ENCODE measurements at places on chromosomes 6 and 20.

DNA sequence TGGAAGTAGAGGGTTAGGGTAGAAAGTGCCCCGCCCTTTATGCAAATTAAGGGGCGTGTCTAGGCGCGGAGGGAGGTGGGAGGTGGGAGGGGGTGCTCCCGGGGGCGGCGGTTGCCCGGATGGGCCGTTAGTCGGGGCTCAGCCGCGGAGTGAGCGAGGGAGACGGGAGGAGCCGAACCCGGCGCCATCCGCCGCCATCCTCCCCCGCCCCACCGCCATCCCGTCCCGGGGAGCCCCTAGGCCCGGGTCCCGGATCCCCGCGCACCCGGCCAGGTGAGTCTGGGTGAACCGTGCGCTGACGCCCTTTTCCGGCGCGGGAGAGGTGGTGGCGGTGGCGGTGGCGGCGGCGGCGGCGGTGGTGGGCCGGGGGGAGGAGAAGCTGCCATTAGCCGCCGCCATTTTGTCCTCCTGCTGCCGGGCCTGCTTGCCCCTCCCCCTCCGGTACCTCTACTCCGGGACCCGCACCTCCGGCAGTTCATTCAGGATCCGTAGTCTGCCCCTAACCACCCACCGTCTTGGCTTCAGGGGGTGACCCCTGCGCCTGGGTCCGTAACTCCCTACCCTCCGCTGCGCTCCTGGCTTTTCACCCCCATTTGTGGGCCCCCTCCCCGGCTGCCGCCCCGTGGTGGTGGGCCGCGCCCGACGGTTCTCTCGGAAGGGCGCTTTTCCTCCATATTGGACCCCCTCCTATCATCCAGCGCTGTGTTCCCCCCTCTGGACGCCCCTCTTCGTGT is at the start of gene PRRC2A:
Gene PRRC2A, plus strand, starts transcription at position 130 of the 734 bp plus-strand sequence. CDS start 2,075 bp downstream, outside the sequence.
- DNase-seq, result peak; percentile 51

- no peak for DNase-seq
Observed at GRCh38 chr6:5726976-5727718, 279.6 kb downstream of the NRN1 start.

- DNase-seq, result no peak
Observed at GRCh38 chr6:106886081-106886843, 88.3 kb downstream of the CD24 start.

DNA sequence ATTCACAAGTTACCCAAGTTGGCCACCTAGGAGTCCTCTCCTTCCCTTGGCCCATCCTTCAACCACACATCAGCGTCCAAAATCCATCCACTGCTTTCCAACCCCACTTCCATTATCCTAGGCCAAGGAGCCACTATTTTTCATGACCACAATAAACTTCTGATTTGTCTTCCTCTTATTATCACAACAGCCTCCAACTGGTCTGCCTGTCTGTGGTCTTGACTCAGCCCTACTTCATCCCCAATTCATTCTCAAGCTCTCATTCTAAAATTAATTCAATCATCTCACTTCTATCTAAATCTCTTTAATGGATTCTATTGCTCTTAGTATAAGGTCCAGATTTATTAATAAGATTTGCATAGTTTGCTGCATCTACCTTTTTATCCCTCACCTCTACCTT is 189.0 kb upstream of the PRDM1 start:
- no peak for DNase-seq

GRCh38 chr6:43368259-43369160 is 937 bp downstream of the ZNF318 start:
- no peak for DNase-seq

DNA sequence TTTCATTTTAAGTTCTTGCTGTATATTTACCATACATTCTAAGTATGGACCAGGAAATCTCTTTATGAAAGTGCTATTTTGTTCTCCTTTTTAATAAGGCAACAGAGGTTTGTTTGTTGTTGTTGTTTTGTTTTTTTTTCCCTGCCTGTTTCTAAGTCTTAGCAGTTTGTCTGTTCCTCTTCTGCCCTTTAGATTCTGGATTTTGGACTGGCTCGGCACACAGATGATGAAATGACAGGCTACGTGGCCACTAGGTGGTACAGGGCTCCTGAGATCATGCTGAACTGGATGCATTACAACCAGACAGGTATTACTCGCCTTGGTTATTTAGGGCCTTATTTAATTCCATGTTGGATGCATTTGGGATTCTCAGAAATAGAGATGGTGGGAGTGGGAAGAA is 48.0 kb downstream of the MAPK14 start:
- DNase-seq, result no peak

- DNase-seq, result no peak
Observed at GRCh38 chr6:105669232-105669631, 266.4 kb upstream of the PREP start.

DNA sequence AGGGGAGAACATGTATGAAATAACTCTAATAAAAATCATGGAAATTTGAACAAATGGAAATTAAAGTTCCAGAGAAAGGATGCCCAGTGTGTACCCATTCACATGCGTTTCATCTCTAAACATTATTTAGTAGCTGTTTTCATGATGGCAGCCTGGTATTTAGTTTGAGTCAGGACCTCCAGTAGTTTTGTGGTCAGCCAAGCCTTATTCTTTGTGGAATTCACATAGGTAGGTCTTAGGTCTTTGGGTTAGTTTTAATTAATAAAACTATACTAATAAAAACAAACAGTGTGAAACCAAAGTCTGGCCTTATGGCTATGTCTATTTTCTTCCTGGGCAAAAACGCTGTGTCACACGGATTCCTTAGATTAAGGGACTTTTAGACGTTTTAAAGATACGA is 137.8 kb downstream of the FOXC1 start:
- no peak for DNase-seq

DNA sequence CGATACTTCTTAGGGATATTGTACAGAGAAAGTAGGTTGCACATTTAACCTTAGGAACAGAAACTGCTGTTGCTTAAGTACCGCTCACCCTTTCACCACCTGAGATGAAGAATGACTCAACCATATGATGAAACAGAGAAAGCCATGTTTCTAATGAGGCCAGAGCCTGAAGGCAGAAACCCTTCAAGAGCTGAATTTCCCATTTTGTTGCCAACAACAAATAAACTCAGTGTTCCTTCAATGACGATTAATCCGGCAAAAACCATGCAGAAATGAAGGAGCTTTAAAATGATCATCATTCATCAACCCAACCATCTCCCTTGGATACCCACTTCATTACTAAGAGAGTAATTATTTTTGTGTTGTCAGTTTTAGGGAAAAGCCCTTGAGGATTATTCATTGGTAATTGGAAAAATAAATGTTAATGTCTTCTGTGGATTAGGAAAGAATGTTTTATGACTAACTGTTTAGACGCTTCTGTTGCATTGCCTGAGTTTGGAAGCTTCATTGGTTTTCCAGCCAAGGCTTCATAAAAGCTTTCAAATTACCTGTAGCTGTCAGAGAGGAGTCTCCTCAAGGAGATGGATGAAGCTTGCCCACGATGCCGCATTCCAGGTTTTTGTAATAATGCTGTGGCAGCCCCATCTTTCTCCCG is 112.1 kb upstream of the IYD start:
- no peak for DNase-seq

- DNase-seq, result no peak
Observed at GRCh38 chr6:47207261-47207660, 102.4 kb downstream of the TNFRSF21 start.

- DNase-seq, result no peak
Observed at GRCh38 chr6:131135244-131136020, at the start of gene AKAP7. TSS of gene AKAP7 (plus strand) at chr6:131135467. CDS start at chr6:131135764, 297 bp downstream.

- DNase-seq, result no peak
Observed at GRCh38 chr6:127506894-127507293, 12.2 kb downstream of the MTCL3 start.

GRCh38 chr20:341682-342081 is 5.2 kb upstream of the NRSN2 start:
- no peak for DNase-seq

DNA sequence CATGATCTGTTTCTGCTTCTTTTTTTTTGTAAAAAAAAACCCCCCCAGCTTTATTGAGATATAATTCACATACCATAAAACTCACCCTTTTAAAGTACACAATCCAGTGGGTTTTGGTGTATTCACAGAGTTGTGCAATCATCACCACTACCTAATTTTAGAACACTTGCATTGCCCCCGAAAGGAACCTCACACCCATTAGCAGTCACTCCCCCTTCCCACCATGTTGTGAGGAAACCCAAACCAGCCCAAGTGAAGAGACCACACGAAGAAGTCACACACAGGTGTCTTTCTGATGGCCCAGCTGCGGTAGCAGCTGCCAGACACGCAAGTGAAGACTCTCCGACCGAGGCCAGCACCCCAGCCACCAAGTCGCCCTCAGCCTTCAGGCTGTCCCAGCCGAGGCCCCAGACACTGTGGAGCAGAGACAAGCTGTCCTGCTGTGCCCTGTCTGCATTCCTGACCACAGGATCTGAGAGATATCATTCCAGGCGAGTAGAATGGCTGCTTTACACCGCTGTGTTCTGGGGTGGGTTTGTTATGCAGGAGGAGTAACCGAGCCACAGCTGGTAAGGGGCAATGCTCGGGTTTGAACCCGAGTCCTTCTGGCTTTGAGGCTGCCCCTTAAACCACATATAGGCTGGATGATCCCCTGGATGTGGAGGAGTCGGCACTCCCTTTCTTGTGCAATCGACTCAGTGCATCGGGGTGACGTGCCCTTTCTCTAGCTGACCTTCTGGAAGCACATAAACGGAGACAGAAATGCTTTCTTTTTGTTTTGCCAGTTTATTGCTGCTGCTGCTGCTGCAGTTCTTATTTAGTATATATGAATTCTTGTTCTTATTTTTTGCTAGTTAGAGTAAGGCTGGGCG is 59.1 kb upstream of the PTPN1 start:
- DNase-seq, result no peak

DNA sequence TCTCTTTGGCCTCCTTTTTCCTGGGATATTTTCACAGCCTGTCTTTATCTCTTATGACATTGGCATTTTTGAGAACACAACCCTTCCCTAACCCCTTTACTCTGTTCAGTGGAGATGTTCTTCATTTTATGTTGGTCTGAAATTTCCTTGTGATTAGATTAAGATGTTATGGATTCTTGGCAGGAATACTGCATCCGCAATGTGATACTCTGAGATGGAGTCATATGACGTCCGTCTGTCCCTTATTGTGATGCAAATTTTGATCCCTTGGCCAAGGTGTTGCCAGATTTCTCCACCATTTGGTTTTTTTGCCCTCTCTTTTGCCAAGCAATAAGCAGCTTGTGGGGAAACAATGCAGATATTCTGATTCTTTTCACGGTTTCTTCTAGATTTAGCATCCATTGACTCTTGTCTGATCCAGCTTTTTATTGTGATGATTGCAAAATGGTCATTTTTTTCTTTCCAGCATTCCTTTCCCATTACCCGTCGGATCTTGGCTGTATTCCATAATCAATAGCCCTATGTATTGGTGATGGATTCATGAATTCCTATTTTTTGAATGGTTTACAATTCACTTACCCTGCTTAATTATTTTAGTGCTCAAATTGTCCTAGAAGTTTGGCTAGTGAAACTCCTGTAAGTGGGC is 85.1 kb downstream of the NCOA3 start:
- no peak for DNase-seq

- DNase-seq, result no peak
Observed at GRCh38 chr20:41798930-41799502, 180.8 kb upstream of the CHD6 start.

- DNase-seq, result no peak
Observed at GRCh38 chr6:109687271-109687761, 3.7 kb downstream of the AK9 start.

- DNase-seq, result no peak
Observed at GRCh38 chr6:160349814-160350350, 1.7 kb downstream of the SLC22A3 start.

DNA sequence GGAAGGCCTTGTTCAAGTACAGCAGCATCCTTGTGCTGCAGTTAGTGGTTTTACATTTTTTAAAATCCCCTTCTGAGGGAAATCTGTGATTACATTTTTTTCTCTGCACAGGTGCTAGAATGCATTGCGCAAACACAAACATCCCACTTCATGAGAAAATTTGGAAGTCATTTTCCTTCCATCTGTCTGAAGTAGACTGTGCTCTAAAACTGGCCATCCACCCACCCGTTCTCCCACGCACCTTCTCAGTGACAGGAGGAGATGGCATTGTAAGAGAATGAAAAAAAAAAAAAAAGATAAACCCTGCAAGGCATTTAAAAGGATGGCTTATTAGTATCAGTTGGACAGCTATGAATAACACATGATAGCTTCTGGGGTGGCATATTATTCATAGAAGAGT is 65.0 kb downstream of the SOBP start:
- DNase-seq, result no peak

DNA sequence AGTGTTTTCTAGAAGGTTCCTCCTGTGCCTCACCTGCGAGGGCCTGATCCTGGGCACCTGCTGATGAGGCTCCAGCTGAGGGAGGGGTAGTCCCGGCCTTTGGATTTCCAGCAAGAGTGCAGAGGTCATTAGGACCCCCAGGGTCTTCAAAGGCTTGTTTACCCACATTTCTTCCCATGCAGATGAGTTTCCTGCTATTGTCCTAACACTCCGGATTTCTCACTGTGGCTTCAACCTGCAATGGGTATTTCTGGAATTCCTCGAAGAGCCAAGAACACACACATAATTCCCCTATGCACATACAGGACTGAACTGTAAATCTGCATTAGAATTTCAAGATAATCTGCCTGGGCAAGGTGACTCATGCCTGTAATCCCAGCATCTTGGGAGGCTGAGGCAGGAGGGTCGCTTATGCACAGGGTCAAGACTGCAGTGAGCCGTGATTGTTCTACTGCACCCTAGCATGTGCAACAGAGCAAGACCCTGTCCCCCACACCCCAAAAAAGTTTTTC is 53.9 kb downstream of the ADNP start:
- no peak for DNase-seq

GRCh38 chr20:21704408-21705385 is 767 bp upstream of the PAX1 start:
- no peak for DNase-seq

- DNase-seq, result no peak
Observed at GRCh38 chr6:54206510-54206909, 95.3 kb downstream of the MLIP start.

DNA sequence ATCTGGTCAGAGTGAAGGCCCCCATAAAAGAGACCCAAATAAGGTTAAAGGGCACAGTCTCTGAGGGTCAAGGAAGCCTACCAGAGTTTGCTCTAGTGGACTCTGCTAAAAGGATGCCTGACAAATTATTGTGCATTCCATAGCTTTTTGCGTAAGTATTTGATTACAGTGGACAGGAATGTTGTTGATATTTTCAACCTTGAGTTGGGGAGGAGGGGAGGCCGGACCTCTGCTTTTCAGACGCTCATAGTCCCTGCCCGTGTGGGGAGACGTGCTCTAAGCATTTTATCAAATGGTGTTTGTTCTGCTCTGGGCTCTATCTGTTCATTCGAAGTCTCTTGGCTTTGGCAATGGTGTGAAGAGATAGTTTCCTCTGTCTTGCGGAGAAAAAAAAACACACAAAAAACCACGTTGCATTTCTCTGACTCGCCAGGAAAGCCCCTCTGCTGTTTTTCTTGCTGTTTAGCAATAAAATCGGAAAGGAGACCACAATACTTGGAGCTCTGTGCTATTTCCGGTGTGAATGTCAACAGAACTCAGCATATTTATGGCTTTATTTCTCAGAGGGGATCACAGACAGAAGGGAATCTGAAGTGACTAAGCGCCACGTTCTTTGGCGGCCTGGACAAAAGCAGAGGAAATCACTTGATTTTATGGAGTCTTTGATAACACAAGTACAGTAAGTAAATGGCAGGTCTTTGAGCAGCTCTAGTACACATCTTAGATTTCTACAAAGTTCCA is 159.8 kb downstream of the ZFP64 start:
- no peak for DNase-seq
